Stimulated activated CD8-positive, alpha-beta memory T cell treated with anti-CD3 and anti-CD28 coated beads, Interleukin-15, amount 100 ng/mL, for 1 hour (primary cell): ENCODE measurements at places on chromosomes 6 and 20.

DNA sequence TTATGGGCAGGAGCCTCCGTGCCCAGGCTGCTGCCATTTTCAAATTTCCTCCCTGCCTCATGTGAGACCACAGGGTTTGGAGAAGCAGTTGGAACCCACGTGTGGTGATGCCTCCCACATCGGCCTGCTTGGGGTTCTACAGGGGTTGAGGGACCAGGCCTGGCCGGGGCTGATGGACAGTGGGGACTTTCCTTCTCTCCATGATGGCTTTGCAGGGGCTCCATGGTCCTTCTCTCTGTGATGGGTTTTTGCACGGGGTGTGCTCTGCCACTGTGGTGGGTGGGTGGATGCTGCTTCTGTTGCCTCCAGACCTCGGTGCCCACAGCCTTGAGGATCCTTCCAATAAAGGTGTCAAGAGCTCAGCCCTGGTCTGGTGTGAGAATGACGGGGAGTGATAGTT is 54.4 kb downstream of the ADNP start:
- DNase-seq = no peak

GRCh38 chr6:21375151-21376116 is 218.1 kb upstream of the SOX4 start:
- DNase-seq = no peak

- DNase-seq = no peak
Observed at GRCh38 chr6:134980846-134981245, 30.9 kb upstream of the ALDH8A1 start.

DNA sequence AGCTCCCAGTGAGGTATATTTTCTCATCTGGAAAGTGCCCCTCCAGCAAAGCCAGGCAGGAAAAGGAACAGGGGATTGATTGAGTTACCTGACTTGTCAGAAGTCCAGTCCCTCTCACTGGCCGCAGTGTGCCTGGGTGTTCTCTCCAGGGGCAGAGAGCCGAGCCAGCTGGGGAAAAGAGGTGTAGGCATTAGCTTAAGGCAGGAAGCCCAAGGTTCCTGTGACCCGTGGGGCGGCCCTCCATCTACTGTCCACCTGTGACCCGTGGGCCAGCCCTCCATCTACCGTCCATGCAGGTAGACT is 2.7 kb downstream of the PSMG4 start:
- no peak for DNase-seq

- DNase-seq = no peak
Observed at GRCh38 chr20:61571221-61571620, 319.2 kb downstream of the CDH4 start.

- DNase-seq = no peak
Observed at GRCh38 chr6:3291987-3292386, 33.2 kb downstream of the PSMG4 start.

- DNase-seq = no peak
Observed at GRCh38 chr6:47822856-47823554, 41.2 kb downstream of the OPN5 start.

GRCh38 chr6:33359331-33359730 is 32.3 kb upstream of the KIFC1 start:
- no peak for DNase-seq

DNA sequence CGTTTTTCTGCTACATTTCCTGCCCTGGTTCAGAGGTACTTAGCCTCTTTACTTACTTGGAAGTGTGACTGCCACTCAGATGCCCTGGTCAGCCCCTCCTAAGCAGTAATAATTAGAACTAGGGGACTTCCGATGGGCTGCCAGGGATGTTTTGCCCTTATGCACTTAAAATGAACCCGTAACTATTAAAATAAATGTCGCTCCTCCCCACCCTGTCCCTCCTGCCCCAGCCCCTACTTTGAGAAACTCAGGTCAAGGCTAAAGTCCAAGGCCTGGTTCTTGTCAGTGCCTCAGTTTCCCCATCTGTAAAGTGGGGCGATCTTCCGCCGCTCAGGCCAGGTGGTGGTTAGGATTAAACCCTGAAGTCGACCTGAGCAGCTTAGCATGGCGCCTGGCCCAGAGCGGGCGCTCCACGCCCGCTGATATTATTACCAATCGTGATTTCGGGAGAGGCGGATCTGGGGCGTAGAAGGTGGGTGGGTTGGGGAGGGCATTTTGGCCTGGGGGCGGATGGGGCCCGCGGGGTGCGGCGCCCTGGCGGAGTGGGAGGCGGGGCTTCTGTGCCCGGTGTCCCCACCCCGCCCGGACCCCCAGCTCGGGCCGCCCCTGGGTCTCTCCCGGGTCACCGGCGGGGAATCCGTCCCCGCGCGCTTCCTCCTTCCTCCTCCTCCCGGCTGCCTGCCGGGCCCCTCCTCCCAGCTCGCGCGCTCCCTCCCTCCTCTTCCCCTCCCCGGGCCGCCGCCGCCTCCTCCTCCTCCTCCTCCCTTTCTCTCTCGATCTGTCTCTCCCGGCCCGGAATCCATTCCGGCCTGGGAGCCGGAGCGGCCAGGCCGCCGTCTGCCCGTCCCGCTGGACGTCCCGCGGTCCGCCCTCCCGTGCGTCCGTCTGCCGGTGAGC is at the start of gene SRC:
Gene SRC (plus strand): TSS at position 802 of the 897 bp plus-strand sequence. CDS start 38,014 bp downstream, outside the sequence.
- no peak for DNase-seq

- DNase-seq = no peak
Observed at GRCh38 chr20:51600950-51601349, 58.4 kb upstream of the NFATC2 start.

DNA sequence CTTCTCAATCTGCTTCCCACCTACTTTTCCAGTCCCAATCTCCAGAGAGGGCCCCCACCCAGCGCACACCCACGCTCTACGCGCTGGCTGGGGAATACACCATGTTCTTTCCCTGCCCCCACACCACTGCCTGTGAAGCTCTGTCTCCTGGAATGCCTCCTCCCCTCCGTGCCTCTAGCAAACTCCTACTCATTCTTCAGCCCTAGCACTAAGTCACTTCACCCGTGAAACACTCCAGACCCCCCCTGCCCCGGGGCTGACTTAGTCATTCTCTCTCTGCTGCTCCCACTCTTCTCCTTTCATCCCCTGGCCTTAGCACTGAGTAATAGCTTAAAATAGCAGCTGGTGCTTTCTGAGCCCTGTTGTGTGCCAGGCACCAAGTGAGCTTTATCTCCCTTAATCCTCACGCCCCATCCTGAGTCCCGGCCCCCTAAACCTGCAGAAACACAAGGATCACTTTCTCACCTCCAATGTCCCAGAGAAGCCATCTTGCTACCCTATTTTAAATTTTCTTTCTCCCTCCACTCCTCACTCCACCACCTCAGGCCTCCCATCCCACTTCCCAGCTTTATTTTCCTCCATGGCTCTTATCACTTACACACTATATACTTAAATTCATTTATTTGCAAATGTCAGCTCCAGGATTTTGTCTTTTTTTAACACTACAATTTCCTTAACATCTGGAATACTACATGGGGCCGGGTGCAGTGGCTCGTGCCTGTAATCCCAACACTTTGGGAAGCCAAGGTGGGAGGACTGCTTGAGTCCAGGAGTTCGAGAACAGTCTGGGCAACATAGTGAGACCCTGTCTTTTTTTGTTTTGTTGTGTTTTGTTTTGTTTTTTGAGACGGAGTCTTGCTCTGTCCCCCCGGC is 6.3 kb upstream of the PARD6B start:
- DNase-seq = no peak

DNA sequence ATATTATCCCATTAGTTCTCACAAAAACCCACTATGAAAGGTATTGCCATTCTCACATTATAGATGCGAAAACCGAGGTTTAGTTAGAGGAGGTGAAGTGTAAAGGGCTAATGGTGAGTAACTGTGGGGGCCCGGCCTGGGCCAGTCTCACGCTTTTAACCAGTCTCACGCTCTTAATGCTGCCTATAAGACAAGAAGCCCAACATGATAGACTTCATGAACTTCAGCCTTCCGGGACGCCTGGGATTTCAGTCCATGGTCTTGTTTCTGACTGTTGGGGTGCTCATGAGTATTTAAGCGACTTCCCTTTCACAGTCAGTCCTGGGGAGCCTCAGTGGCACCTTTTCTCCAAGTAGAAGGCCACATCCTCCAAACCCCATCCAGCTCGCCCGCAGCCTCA is 31.7 kb downstream of the AGPAT4 start:
- no peak for DNase-seq

- DNase-seq = no peak
Observed at GRCh38 chr6:170421921-170422320, 115.4 kb downstream of the FAM120B start.

- DNase-seq = no peak
Observed at GRCh38 chr6:168183613-168183970, 104.6 kb upstream of the FRMD1 start.

- DNase-seq = no peak
Observed at GRCh38 chr6:23137611-23138010, 568.2 kb downstream of the HDGFL1 start.

- no peak for DNase-seq
Observed at GRCh38 chr6:130515306-130515705, 149.5 kb downstream of the TMEM200A start.

DNA sequence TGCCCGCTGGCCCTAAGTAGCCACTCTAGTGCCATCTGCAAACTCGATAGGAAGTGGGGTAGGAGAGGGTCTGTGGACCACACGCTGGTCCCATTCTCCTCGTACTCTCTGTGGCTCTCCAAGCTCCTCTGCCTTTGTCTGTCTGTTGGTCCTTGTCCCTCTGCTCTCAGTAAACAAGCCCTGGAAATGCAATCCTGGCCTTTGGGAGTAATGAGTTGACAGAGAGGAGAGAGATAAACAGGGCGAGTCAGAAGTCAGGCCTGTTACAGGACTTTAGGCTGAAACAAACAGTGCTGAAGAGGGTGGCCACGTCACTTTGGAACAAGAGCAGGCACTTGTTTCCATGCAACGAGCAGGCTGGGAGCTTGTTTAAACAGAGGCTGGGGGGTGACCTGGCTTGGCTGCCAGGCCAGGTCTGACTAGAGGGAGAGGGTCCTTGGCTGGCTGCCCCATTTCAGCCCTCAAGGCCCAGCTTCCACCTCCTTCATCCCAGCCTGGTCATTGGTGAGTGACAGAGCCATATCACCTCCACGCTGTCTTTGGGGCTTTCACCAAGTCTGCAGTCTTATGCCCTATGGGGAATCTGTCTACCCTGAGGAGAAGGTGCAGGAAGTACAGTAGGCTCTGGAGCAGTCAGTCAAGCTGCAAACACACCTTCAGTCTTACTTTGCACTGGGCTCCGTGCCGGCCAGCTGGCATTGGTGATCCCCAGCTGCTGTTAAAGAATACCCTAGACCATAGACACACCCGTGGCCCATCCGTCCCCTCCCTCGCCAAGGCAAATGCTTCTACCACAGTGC is 22.6 kb downstream of the FOXP4 start:
- no peak for DNase-seq

- DNase-seq = no peak
Observed at GRCh38 chr6:89311853-89312531, 3.1 kb downstream of the GABRR2 start.

- DNase-seq = no peak
Observed at GRCh38 chr6:15308435-15309213, 62.8 kb downstream of the JARID2 start.

DNA sequence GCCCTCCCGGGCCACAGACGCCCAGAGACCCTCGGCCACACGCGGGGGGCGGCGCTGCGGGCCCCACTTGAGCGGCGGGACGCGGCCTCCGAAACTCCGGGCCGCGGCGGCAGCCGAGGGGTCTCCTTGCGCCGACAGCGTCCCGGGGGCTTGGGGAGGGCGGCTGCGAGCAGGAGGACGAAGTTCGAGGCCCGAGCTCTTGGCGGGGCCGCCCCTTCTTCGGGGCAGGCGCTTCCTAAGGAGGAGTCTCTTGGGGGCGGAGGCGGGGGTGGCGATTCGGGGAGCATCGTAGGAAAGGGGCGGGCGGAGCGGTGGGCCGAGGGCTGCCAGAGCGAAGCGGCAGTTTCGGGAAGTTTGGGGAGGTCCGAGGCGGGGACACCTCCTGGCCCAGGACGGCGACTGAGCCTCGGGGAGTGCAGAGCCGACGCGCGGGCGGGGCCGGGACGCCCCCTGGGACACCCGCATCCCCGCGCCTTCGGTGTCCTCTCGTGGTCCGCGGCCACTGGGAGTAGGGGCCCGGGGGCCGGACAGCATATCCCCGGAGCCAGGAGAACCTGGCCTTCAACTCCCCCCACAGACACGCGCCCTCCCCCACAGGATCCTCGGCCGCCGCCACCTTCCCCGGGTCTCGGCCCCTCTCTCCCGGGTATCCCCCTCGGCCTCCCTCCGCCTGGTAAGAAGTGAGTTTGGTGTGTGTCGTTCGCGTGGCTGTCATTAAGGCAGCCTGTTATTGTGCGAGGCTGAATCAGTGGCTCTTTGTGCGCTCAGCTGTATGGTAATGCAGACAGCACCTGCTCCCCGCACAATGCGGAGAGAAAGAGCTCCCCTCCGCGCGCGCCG is 613 bp upstream of the DLL1 start:
- DNase-seq = no peak

DNA sequence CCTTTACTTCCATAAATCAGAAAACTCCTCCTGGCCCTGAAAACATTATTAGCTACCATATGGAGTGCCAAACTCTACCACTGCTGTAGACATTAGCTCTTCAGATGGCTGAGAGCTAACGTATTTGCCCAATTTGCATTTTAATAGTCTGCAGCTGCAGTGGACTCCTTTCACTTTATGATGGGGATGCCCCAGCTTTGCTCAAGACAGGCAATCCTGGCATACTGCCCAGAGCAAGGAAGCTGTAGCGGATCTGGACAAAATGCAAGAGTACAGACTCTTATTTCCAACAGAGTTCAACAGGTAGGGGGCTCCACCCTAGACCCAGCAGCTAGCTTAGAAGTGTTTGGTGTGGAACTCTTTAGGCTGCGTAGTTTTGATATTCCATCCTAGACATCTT is 246.7 kb downstream of the FOXC1 start:
- DNase-seq = no peak

DNA sequence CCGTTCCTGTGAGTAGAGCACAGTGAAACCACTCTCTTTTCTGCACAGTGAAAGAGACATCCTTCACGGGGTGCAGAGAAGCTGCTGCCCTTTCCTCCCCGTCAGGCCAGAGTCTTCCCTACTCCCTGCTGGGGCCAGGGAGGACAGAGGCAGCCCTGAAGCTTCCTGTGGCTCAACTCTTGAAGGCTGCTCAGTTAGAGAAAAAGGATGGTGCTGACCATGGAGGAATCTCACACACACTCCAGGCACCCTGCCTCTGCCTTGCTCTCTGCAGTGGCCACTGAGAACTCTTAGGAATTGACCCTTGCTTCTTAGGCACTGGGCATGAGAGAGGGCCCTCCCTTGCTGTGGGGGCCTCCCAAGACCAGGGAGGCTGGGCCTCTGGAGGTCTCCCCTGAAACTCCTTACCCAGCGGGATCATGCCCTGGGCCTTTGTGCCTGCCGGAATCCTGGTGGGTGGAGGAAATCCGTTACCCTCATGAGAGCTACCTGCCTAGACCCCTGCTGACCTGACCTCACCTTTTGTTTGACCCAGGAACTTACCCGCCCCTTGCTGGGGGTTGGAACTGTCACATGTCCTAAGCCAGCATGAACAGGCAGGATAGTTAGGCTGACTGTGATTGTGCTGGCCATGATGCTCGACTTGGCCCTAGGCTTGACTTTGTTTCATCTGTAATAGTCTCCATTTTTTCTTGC is 65.0 kb upstream of the CD93 start:
- no peak for DNase-seq

GRCh38 chr6:80174900-80175572 is 68.6 kb downstream of the BCKDHB start:
- DNase-seq = no peak

GRCh38 chr6:157951828-157952227 is 29.8 kb upstream of the SYNJ2 start:
- no peak for DNase-seq
